ENCODE measurements at places on chromosomes 4 and X.

- no peak for DNase-seq
Observed at GRCh38 chr4:57131849-57132742, 21.9 kb upstream of the IGFBP7 start.

- no peak for DNase-seq
Observed at GRCh38 chr4:153713866-153714646, 30.0 kb downstream of the TLR2 start.

- DNase-seq = no peak
Observed at GRCh38 chr4:98945297-98945850, 16.4 kb upstream of the EIF4E start.

- DNase-seq = no peak
Observed at GRCh38 chr4:170089668-170090351, at the start of gene AADAT. Gene AADAT (minus strand): TSS chr4:170089956. CDS start chr4:170089690, 266 bp downstream.

DNA sequence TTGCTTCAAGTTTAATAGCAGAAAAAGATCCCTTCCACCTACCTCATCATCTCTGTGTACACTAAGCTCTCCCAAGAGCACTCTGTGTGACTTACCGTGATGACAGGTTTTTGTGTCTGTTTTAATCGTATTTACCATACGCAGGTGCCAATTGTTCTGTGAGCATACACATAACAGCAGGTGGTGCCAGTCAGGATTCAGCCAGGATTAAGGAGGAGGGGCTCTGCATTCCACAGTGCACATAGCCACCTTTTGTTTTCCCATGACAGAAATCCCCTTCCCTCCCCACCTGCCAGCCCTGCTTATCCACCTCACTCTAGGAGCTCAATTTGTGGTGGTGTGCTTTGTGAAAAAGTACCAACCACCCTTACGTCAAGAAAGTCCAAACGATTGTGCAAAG lies 14.8 kb downstream of the ANK2 start:
- no peak for DNase-seq

- DNase-seq = no peak
Observed at GRCh38 chr4:3269105-3269927, 20.4 kb downstream of the MSANTD1 start.

GRCh38 chrX:73615022-73615421 lies 52.0 kb downstream of the CHIC1 start:
- no peak for DNase-seq

- DNase-seq = peak; percentile 4
Observed at GRCh38 chrX:112642349-112642748, 37.4 kb downstream of the LHFPL1 start.

- DNase-seq = no peak
Observed at GRCh38 chr4:105836537-105836936, 58.7 kb upstream of the NPNT start.

Data from T-helper 9 cell (primary cell).